Bronchus fibroblast of lung (primary cell): ENCODE measurements at places on chromosomes 11 and 22. TPM values are rescaled to one million over a fixed set of nuclear protein-coding genes. Genes with fewer than 3 reads are reported as not detected.

The TMEM132A gene
- total RNA-seq: 69.7 and 84.6 TPM in 2 replicates

The UCP3 gene
- 0.30 and 0.50 TPM in 2 replicates for total RNA-seq

The ART1 gene
- not detected in 2 replicates for total RNA-seq

The TESMIN gene
- total RNA-seq: 3.4 and 4.0 TPM in 2 replicates

The SLCO2B1 gene
- total RNA-seq: not detected in 2 replicates

The MS4A3 gene
- not detected in 2 replicates for total RNA-seq

The AMOTL1 gene
- total RNA-seq: 19.2 and 23.0 TPM in 2 replicates
